ENCODE measurements at places on chromosomes 6 and 20. TPM values are rescaled to one million over a fixed set of nuclear protein-coding genes. Genes with fewer than 3 reads are reported as not detected.

- H3K4me1 ChIP-seq, result peaks cover 59% of the 10 kb centered on the region
- DNase-seq, result no peak
- peak overlapping the region; percentile 88 for H3K27ac ChIP-seq
- H3K4me3 ChIP-seq, result no peak overlapping the region
- H3K27me3 ChIP-seq, result no peaks in the 10 kb centered on the region
Observed at GRCh38 chr20:53003420-53004154, 31.4 kb downstream of the TSHZ2 start.

- H3K27me3 ChIP-seq, result no peaks in the 10 kb centered on the region
- no peaks in the 10 kb centered on the region for H3K4me1 ChIP-seq
- no peak overlapping the region for H3K4me3 ChIP-seq
Observed at GRCh38 chr6:15768999-15769398, 106.2 kb upstream of the DTNBP1 start.

DNA sequence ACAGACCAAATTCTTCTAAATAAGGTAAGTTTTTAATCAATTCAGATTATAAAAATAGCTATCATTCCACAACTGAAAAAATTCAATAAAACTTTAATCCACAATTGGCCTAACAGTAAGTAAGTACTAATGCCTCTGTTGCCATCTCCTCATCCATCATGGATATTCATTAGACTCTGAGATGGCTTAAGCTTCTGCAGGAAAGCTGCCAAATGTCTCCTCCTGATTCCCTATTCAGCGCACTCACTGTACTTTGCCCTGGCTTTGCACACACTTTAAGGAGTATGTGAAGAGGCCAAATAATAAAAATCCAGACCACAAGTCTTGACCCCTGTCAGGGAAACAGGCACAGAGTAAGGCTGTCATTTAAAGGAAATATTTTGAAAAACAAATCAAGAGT is 23.6 kb downstream of the PGM3 start:
- H3K36me3 ChIP-seq, result no peaks in the 10 kb centered on the region
- no peaks in the 10 kb centered on the region for H3K27me3 ChIP-seq
- DNase-seq, result no peak
- no peak overlapping the region for H3K4me3 ChIP-seq
- H3K4me1 ChIP-seq, result no peaks in the 10 kb centered on the region

- H3K27me3 ChIP-seq, result no peaks in the 10 kb centered on the region
- H3K4me3 ChIP-seq, result no peak overlapping the region
- H3K27ac ChIP-seq, result no peak overlapping the region
Observed at GRCh38 chr6:124200661-124201060, 397.0 kb downstream of the NKAIN2 start.

GRCh38 chr6:28724395-28724794 is 198.7 kb downstream of the GPX5 start:
- peaks cover 12% of the 10 kb centered on the region for H3K27me3 ChIP-seq
- no peaks in the 10 kb centered on the region for H3K36me3 ChIP-seq
- no peak overlapping the region for H3K27ac ChIP-seq
- DNase-seq, result no peak
- peaks cover 3% of the 10 kb centered on the region for H3K4me1 ChIP-seq

- no peak overlapping the region for H3K27ac ChIP-seq
- peaks cover 51% of the 10 kb centered on the region for H3K4me1 ChIP-seq
- DNase-seq, result no peak
- H3K36me3 ChIP-seq, result no peaks in the 10 kb centered on the region
- no peak overlapping the region for H3K4me3 ChIP-seq
- H3K27me3 ChIP-seq, result no peaks in the 10 kb centered on the region
Observed at GRCh38 chr20:34013554-34013953, 19.8 kb downstream of the RALY start.

DNA sequence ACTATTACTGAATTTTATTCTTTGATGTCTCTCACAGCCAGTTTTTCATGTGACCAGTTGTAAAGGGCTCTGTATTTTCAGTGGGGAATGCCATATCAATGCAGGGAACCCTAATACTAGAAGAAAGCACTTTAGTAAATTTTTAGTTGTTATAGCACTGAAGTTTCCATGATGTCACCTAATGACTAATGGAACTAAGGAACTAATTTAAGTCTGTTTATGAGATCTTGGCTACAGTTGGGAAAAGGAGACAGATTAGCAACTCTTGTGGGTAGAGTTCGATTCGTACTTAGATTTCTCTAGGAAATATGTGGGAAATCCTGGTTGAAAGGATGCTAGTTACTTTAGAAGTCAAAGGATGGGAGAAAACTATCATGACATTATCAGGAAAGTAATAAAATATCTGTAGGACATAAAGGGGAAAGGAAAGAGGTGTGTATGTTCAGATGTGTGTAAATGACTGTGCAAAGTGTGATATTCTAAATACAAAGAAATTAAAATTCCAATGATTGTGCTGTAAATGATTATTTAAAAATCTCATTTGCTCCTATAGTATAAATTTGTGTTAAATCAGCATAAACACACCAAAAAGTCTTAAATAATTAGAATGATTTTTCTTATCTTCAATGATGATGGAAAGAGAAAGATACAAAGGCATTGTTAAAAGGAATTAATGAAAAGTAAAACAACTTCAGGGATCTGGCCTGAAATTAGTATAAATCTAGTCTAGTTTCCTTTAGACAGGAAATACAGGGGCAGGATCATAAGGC is 103.4 kb downstream of the LRRC1 start:
- no peak overlapping the region for H3K27ac ChIP-seq
- H3K36me3 ChIP-seq, result no peaks in the 10 kb centered on the region
- no peaks in the 10 kb centered on the region for H3K27me3 ChIP-seq

- DNase-seq, result no peak
- no peaks in the 10 kb centered on the region for H3K4me1 ChIP-seq
- no peak overlapping the region for H3K4me3 ChIP-seq
- H3K27me3 ChIP-seq, result no peaks in the 10 kb centered on the region
- H3K36me3 ChIP-seq, result no peaks in the 10 kb centered on the region
Observed at GRCh38 chr6:19998541-19998940, 161.4 kb downstream of the ID4 start.

DNA sequence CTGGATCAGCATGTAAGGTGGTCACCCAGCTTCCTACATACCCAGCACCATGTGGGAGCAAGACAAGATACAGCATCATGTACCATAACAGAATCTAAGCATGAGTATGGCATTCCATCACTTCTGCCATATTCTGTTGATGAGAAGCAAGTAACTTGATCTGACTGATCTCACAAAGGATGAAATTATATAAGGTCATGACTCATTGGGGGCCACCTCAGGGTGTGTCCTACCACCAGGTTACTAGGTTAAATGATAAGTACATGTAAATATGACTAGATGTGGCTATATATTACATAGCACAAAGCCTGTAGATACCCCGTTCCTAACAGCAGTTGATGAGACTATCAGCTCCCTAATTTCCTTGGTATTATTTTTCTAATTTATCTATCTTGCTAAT is 213.1 kb downstream of the DOK5 start:
- H3K4me3 ChIP-seq, result no peak overlapping the region
- DNase-seq, result no peak
- no peaks in the 10 kb centered on the region for H3K36me3 ChIP-seq
- no peaks in the 10 kb centered on the region for H3K27me3 ChIP-seq

- H3K27me3 ChIP-seq, result no peaks in the 10 kb centered on the region
- no peaks in the 10 kb centered on the region for H3K36me3 ChIP-seq
- H3K4me3 ChIP-seq, result no peak overlapping the region
- no peak for DNase-seq
- no peaks in the 10 kb centered on the region for H3K4me1 ChIP-seq
Observed at GRCh38 chr20:17248224-17248623, 21.4 kb downstream of the PCSK2 start.

DNA sequence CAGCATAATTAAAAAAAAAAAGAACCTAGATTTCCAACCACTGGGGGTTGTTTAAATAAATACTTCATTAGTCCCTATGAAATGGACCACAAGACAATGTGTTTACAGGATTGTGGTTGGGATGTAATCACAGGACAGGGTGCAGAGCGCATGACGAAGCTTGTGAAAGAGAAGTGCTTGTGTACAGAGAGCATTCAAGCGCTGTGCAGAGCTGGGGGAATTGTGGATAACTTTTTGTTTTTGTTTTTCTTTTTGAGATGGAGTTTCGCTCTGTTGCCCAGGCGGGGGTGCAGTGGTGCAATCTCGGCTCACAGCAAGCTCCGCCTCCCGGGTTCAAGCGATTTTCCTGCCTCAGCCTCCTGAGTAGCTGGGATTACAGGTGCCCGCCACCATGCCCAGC is 22.3 kb downstream of the LAMA5 start:
- H3K27me3 ChIP-seq, result no peaks in the 10 kb centered on the region
- DNase-seq, result no peak
- H3K4me3 ChIP-seq, result no peak overlapping the region
- H3K36me3 ChIP-seq, result no peaks in the 10 kb centered on the region
- no peaks in the 10 kb centered on the region for H3K4me1 ChIP-seq

GRCh38 chr6:108052706-108053105 is 21.8 kb downstream of the OSTM1 start:
- no peaks in the 10 kb centered on the region for H3K27me3 ChIP-seq
- no peak overlapping the region for H3K4me3 ChIP-seq
- H3K36me3 ChIP-seq, result no peaks in the 10 kb centered on the region

DNA sequence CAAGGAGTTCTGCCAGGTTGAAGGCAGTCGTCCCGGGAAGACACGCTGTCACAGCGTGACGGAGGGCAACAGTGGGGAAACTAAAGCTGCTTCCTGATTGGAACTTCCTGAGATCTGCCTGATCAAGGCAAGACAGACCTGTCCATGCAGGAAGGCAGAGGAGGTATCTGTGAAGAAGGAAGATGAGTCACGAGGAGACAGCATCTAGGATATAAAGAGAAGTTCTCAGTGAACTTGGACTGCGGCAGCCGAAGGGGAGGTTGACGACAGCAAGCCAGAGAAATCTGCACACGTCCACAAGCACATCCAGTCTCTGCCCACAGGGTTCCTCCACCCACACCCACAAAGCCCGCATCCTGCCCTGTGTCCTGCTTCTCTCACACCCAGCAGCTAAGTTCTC is 38.6 kb downstream of the PREP start:
- H3K27ac ChIP-seq, result no peak overlapping the region
- no peak for DNase-seq
- H3K4me1 ChIP-seq, result no peaks in the 10 kb centered on the region
- no peaks in the 10 kb centered on the region for H3K27me3 ChIP-seq
- no peak overlapping the region for H3K4me3 ChIP-seq
- peaks cover 8% of the 10 kb centered on the region for H3K36me3 ChIP-seq

DNA sequence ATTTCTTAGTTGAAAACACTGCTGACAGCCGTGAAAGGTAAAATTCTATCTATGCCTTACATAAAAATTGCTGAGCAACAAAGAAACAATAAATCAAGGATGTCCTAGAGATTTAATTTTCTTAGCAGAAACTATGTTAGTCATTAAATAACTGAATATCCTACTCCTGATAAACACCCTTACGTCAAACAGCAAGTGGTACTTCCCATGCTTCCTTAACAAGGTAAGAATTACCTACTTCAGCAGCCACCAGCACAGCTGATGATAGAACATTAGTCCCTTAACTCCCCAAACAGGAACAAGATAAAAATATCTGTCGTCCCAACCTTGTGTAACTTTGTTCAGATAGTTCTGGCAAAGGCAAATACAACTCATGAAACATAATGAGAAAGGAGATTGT is 8.7 kb downstream of the SERPINB6 start:
- H3K36me3 ChIP-seq, result no peaks in the 10 kb centered on the region
- no peak overlapping the region for H3K4me3 ChIP-seq
- H3K27me3 ChIP-seq, result no peaks in the 10 kb centered on the region
- peaks cover 11% of the 10 kb centered on the region for H3K4me1 ChIP-seq
- H3K27ac ChIP-seq, result no peak overlapping the region
- no peak for DNase-seq

GRCh38 chr20:18637224-18637623 is 49.4 kb downstream of the DTD1 start:
- H3K4me1 ChIP-seq, result no peaks in the 10 kb centered on the region
- no peak overlapping the region for H3K4me3 ChIP-seq

The C20orf141 gene
- total RNA-seq, result not detected

The SAYSD1 gene
- total RNA-seq, result 25.9 TPM

The ECT2L gene
- total RNA-seq, result not detected

The AVP gene
- total RNA-seq, result not detected

The TP53TG5 gene
- 0.19 TPM for total RNA-seq

The RWDD2A gene
- total RNA-seq, result 1.8 TPM

The ARMH2 gene
- total RNA-seq, result 1.3 TPM

The COL10A1 gene
- total RNA-seq, result not detected

All from naive thymus-derived CD4-positive, alpha-beta T cell (primary cell).